ENCODE measurements at places on chromosomes 6 and 20.

DNA sequence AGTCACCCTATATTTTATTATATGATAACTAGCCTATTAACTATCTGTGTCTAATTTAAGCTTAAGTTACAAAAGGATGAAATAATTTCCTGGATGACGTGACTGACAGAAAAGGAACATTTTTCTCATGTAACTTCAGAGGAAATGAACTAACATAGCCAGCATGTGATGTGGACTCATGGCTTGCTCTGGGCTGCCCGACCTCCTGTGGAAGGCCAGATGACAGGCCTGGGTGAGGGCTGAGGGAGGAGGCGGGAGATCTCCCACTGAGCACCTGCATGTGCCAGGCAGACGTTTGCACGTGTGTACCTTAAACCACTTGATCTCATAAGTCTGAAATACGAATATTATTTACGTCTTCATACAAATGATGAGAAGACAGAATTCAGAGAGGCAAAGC is 321.1 kb downstream of the SYNE1 start:
- DNase-seq = no peak

GRCh38 chr6:156934069-156934460 is 156.9 kb downstream of the ARID1B start:
- DNase-seq = no peak

DNA sequence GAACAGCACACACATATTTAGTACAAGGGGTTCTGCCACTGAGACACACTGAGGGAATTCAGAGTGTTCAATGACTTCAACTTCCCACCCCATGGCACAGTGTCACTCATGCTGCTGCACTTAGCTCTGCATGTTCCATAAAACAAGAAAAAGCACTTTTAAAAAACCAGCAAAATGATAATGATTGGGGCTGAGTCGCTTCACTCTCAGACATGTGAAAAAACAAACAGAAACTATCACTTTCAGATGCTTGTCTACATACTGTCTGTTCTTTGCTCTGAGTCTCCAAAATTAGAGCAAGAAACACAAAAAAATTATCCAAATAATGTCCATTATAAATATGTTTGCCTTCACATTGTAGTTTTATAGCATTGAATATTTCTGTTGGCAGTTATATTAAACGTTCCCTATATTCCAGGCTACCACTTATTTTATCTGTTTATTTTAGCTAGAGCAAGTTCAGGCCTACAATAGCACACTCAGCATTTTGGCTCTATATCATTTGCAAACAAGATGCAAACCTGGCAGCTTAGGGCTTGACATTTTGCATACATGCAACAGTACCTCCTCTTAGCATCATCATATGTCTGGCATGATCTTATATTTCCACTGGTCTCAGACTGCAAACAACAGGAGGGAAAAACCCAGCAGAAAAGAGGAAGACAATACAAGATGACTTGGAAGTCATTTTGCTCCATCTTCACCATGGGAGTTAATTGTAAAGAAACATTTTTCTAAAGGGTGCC is 398.8 kb downstream of the HACE1 start:
- no peak for DNase-seq

- no peak for DNase-seq
These were observed 323.1 kb downstream of the HDGFL1 start for GRCh38 chr6:22892452-22892851.

GRCh38 chr6:169263374-169263773 is 9.7 kb upstream of the THBS2 start:
- no peak for DNase-seq

- DNase-seq = no peak
These were observed 10.4 kb upstream of the ZFAND3 start for GRCh38 chr6:37809197-37809543.

- DNase-seq = no peak
These were observed 67.2 kb downstream of the DTNBP1 start for GRCh38 chr6:15595461-15596173.

DNA sequence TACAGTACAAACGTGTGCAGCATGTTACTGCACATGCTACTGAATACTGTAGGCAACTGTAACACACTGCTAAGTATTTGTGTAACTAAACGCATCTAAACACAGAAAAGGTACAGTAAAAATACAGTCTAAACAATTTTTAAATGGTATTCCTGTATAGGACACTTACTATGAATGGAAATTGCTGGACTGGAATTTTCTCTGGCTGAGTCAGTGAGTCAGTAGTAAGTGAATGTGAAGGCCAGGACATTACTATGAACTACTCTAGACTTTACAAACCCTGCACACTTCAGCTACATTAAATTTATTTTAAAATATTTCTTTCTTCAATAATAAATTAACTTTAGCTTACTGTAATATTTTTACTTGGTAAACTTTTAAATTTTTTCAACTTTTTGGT is 225.0 kb upstream of the TENT5A start:
- DNase-seq = no peak

- no peak for DNase-seq
These were observed 445.0 kb downstream of the CDH26 start for GRCh38 chr20:60403105-60403741.

- peak; percentile 71 for DNase-seq
These were observed 22.6 kb upstream of the ULBP3 start for GRCh38 chr6:150091476-150091875.

- peak; percentile 66 for DNase-seq
These were observed 2.1 kb upstream of the TMEM151B start for GRCh38 chr6:44268095-44268628.

DNA sequence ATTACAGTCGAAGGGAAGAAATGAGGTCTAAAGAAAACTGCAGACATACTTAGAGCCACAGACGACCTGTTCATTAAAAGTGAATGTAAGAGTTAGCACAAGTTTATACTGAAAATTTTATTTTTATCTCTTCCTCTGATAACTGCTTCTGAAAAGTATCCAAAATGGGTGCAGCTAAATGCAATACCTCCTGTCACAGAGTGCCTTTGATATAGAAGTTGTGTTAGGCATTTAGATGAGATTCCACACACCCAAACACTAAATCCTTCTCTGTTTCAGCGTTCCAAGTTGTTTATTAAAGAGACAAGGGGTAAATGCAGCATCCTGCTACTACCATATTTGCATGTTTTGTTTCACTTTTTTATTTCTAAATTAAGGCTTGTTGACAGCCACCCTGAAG is 214.7 kb upstream of the TSHZ2 start:
- no peak for DNase-seq

- DNase-seq = no peak
These were observed 34.8 kb upstream of the NUP153 start for GRCh38 chr6:17741507-17741906.

GRCh38 chr6:8731874-8732273 is 296.5 kb upstream of the SLC35B3 start:
- no peak for DNase-seq

DNA sequence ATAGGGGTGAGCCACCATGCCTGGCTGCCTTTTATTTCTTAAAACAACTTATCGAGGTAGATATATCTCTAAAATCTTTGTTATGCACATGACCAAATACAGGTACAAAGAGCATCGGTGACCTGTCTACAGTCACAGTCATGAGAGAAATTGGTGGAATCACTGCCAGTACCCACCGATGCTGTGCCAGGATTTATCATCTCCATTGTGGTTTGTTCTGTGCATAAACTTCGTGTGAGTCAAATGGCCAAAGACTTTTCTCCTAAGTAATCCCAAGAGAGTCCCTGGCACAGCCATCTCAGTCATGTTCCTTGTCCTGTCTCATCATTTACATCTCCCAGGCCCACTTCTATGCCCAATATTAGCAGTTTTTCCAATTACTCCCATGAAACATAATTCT is 9.0 kb downstream of the GSTA3 start:
- no peak for DNase-seq

DNA sequence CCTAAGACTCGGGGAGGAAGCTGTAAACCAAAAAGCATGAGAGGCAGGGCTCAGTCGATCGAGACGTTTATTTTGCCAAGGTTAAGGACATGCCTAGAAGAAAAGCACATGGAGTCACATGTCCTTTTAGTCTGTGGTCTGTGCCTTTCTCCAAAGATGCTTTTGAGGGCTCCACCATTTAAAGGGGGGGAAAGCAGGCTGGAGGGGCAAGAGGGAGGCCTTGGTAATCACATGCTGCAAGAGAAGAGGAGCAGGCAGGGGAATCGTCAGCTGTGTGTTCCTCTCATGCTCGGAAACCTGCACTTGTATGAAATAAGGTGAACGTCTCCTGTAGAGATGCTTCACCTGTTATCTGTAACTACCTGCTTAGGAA is 9.1 kb upstream of the YTHDF1 start:
- no peak for DNase-seq

DNA sequence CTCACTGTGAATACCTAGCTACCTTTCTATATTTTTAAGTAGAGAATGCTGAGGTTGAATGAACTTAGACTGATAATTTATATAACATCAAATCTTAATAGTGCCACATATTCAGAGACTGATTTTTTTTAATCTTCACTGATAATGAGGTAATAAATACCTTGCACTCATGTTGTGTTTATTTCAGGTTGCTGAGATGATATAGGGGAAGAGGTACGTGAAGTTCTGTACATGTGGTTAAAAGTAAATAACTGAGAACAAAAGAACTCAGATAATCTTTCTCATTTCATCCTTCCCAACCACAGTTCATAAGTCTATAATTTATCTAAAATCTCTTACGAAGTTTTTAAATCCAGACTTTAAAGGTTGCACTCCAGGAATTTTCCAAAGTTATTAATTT is 6.4 kb downstream of the NHSL1 start:
- no peak for DNase-seq

GRCh38 chr6:127119102-127120022 is 891 bp downstream of the RSPO3 start:
- DNase-seq = no peak

GRCh38 chr20:35436177-35436573 is 1.9 kb downstream of the GDF5 start:
- no peak for DNase-seq

DNA sequence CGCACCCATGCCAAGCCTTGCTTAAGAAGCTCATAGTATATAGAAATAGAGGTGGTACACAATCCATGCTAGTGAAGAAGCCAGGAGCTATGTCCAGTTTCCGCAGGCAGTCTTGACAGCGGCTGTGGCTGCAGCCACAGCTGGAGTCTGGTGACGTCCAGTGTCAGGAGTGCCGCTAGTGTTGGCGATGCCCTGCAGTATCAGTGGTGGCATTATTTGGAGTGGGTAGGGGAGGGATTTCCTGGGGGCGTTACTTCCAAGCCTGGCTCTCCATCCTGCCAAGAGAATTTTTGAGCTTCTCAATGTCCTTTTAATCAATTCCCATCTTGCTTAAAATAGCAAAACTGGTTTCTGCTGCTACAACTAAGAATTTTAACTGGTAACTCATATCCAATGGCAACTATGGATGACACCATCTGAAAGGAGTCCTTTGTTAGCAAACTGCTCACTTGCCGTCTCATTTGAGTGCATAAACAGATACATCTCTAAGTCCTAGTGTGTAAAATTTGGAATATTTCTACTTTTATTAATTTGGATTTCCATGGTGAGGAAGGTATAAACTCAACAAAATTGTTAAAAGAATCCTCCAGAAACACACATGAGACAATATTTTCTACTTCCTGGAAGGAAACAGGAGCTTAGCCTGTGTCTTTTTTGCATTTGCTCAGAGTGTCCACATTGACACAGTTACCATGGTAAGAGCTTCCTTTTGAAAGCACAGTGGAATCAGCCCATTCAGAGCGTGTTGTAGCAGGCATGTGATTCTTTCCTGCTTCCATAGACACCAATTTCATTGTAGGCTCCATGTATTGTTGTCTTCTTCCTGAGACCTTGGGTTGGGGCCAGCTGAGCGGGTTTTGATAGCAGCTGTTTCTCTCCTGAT is 44.6 kb upstream of the PXDC1 start:
- DNase-seq = peak; percentile 65

DNA sequence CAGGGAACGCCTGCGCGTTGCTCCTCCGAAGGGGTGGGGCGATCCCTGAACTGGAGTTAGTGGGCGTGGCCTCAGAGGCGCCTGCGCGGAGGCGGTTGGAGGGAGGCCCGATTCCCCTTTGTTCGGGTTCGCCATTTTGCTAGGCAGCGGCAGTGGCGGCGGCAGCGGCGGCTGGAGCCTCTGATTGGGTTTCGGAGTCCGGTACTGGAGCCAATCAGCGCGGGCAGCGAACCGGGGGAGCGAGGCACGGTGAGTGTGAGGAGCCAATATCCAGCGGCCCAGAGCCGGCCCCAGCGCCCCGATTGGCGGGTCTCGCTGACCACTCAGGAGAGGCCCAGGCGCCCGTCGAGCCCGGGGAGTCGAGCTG is at the start of gene NFYA:
Gene NFYA (plus strand): TSS at position 139 of the 367 bp plus-strand sequence. CDS start 6,116 bp downstream, outside the sequence.
- peak; percentile 100 for DNase-seq

DNA sequence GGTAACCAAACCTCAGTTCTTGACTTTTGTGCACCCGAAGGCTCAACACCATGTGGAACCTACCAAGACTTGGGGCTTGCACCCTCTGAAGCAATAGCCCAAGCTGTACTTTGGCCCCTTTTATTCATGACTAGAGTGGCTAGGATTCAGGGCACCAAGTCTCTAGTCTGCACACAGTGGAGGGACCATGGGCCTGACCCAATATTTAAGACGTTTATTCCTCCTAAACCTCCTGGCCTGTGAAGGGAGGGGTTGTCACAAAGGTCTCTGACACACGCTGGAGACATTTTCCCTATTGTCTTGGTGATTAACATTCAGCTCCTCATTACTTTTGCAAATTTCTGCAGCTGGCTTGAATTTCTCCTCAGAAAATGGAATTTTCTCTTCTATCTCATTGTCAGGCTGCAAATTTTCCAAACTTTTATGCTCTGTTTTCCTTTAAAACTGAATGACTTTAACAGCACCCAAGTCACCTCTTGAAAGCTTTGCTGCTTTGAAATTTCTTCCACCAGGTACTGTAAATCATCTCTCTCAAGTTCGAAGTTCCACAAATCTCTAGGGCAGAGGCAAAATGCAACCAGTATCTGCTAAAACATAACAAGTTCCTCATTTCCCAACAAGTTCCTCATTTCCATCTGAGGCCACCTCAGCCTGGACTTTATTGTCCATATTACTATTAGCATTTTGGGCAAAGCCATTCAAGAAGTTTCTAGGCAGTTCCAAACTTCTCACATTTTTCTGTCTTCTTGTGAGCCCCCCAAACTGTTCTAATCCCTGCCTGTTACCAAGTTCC is 481.4 kb upstream of the BTBD3 start:
- DNase-seq = no peak

DNA sequence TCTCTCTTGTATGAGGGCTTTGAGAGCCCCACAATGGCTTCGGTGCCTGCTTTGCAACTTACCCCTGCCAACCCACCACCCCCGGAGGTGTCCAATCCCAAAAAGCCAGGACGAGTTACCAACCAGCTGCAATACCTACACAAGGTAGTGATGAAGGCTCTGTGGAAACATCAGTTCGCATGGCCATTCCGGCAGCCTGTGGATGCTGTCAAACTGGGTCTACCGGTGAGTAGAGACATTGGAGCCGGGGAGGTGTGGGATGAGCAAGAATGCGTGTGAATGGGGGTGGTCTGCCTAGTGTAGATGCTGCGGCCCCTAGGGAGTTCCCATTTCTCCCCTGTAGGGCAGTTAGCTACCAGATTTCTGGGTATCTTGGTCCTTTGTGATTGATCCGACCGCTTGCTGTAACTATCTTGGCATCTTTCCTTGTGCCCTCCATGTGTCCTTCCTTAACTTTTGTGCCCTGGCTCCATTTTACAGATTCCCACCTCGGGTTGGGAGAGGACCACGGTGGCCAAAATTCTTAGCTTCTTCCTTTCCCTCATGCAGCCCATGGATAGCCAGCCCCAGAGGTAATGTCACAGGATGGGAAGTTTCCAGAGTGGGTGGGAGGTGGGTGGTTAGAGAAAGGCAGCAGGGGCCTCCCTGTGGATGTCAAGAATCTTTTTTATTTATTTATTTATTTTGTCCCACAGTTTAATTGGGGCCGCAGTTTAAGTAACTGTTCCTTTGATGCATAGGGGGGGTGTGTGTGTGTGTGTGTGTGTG is 6.3 kb downstream of the BRD2 start:
- DNase-seq = no peak

- no peak for DNase-seq
These were observed 119.2 kb downstream of the NFATC2 start for GRCh38 chr20:51423290-51423667.
